GF-D8 (cell line): ENCODE measurements at places on chromosomes 2 and 18.

- no peak for DNase-seq
Measured at GRCh38 chr18:23229472-23229871, 94.2 kb downstream of the CABLES1 start.

- DNase-seq, result no peak
Measured at GRCh38 chr18:292271-292670, 24.4 kb upstream of the THOC1 start.

DNA sequence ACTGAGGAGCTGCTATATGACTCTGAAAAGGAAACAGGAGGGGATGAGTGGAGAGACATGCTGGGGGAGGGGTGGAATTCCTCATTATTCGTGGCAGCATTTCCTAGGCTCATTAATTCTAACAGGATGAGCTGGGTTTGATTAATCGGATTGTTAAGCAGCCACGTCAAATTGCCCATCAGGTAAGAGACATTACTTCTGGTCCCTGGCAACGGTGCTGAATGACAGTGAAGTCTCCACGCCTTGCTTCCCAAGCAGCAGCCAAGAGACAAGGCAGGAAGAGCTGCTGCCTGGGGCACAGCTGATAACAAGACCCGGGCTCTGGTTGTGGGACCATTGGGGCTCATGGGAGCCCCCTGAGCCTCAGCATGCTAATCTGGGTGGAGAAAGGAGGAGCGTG is 86.6 kb downstream of the MARCHF4 start:
- DNase-seq, result no peak

DNA sequence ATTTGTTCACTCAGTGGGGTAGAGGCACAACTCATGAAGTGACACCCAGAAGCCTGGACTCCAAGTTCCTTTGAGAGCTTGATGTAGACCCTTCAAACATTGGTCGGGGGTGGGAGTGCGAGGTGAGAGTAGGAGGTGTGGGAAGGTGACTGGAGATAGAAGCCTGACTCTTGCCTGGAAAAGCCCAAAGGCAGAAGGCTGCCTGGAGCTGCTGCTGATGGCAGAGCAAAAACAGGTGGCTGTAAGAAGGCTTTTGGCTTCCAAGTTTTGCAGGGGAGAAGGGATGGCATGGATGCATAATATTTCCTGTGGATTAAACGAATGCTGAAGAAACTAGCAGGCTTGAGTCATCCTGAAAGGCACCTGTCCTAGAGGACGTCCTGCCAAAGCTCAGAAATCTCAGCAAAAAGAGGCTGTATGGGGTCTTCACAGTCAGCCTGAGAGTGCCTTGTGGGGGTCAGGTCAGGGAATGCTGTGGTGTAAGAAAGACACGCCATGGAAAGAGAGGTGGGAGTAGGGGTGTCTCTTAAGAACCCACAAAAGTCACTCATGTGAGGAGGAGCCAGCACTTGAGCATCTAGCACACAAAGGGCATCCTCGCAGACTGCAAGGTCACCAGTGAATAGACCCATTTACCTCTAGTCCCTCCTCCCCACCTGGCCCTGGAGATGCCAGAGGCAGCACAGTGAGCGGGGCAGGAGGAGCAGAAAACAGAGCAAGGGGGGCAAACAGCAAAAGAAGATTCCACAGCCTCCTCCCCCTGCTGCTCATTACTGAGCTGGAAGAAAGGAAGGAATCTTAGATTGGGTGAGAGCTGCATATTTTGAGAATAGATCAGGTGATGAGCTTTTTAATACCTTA is 37.5 kb downstream of the FASTKD2 start:
- no peak for DNase-seq

- DNase-seq, result no peak
Measured at GRCh38 chr2:7427293-7428060, 510.3 kb downstream of the RNF144A start.

- DNase-seq, result no peak
Measured at GRCh38 chr2:146634230-146635097, 1210.4 kb upstream of the ACVR2A start.

- no peak for DNase-seq
Measured at GRCh38 chr2:220114443-220114842, 487.0 kb downstream of the SLC4A3 start.

DNA sequence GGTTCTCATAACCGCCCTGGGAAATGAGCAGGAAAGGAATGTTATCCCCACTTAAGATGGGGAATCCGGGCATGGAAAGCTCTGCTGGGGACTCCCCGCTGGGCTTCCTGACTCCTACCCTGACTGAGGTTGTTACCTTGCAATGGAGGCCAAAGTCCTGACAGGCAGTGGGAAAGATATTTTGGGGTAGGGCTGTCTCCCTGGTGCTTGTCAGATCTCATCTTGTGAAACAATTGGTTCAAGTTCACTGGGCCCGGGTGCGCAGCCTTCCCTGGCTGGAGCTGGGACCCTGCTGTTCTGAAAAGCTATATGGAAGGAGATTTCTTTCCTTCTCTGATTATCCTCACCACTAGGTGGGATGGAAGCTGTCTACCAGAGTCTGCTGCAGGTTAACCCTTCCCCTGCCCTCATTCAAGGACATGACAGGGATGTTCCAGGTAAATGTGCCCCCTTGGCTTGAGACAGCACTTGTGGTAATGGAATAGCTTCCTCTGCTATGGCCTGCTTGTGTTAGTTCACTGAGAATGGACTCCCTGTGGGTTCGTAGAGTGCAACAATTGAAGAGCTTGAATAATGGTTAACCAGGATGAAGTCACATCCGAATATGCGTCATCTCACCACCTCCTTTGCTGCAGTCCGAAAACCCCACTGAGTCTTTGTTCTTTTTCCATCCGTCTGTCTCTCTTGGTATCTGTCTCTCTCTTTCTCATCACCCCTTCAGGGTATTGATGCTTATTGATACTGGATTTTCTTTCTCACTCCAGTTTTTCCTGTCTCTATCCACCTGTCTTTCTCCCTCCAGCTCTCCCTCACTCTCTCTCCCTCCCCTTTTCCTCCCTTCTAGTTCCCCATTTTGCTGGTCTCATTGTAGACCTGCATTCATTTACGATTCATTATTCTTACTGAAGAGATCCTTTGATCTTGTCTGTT is 67.8 kb upstream of the EPAS1 start:
- no peak for DNase-seq

DNA sequence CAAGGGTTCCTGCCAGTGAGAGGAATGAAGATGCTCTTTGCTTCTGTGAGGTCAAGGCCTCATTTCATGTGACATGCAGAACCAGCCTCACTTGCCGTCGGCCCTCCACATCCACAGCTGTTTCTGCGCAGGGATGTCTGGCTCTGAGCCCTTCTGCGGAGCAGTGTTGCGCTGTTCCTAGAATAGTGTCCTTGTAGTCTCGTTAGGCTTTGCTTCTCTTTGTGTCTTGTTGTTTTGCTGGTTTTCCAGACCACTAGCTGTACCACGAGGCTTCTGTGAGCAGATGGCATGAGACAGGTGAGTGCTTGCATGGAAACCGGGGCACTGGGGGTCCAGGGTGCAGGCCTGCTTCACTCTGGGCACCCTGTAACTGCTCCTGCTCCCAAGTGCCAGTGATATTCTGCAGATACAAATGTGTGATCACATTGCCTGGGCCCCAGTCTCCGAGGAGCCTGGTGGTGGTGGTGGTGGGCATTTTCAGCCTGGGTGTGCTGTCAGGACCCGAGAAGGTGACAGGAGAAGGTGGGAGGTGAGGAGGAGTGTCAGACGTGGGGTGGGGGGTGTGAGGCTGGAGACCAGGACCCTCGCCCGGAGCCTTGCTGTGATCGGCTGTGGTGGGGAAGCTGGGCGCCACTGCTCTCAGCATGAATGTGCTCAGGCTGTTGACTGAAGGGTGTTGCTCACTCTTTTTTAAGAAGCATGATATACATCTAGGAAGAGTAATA is 34.3 kb downstream of the LDLRAD4 start:
- DNase-seq, result no peak

DNA sequence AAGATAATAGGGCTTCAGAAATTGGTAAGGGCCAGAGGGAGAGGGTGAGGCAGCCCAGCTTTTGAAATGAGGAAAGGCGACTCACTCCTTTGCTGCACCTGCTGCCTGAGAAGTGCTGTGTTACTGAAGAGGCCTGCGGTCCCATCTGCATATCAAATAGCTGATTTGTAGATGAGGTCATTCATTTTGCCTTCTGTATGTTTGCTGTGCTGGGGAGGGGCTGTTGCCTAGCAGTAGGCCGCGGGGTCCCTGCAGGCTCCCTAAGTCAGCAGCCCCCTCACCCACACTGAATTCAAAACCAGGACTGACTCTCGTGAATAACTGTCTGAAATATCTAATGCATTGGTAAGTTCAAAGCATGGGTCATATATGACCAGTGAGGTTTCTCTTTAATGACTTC is 377.2 kb downstream of the SOX11 start:
- DNase-seq, result no peak

DNA sequence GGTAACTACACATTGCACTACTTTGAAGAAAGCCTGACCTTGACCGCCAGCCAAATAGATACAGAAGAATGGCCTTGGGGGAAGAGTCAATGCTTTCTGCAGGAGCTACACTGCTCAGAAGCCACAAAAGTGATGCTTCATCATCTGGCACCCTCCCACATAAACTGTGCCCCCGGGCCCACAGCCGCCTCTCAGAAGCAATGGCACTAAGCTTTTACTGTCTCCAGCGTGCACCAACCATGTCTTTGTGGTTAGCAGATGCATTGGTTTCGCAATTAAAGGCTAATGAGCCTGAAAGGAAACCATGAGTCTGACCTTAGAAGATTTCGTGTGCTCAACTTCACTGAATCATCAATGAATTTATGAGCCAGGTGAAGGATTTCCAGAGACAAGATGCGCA is 209.4 kb upstream of the TRIB2 start:
- peak; percentile 17 for DNase-seq
